Stimulated activated CD4-positive, alpha-beta T cell treated with anti-CD3 and anti-CD28 coated beads, TNF-alpha, amount 100 ng/mL, for 1 hour (primary cell): ENCODE measurements at places on chromosomes 6 and 20.

DNA sequence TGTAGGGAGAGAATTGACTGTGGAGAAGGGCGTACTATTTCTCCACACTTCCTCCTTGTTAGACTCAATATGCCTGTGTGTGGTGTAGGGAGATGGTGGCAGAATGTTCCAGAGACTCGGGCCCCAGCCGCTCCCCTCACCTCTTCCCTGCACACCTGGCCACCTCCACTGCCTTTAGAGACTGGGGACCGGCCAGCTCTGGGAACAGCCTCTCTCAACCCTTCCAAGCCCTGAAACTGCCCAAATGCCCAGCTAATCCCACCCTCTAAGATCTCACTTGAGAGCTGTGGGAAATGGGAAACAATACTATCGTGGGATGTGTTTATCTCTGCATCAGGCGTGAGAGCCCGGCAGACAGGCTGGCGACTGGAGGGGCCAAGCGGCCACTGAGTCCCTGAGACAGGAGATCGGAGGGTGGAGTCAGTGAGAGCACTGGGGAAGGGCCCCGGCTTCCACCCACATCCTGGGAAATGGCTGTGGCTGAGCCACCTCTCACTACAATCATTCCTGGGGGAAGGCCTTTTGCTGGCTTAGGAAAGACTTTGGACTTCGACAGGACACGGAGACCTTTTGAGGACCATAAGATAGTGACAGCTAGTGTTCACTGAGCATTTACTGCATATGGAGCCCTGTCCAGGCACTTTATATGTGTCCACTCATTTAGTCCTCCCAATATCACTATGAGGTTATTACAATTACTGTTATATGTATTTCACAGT, 31.0 kb upstream of the MRPS18A start:
- no peak for DNase-seq

- DNase-seq = no peak
Observed at GRCh38 chr20:14845199-14846160, 508.1 kb upstream of the FLRT3 start.

DNA sequence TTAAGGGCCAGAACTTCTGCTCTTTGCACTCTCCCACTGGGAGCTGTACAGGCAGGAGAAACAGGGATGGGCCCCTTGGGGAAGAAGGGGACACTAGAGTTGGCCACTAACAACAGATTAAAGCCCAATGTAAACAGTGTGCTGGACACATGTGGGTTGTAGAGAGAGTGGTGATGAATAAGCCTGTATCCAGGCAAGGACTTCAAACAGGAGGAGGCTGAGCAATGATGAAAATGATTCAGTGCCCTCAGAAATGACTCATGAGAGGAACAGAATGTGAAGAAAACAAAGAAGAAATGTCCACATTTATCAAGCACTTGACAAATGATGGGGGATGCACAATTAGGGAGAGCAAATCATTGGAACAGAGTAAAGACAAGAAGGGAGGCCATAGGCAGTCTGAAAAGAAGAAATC, 242.3 kb downstream of the TBX18 start:
- DNase-seq = no peak

GRCh38 chr20:33249456-33249855, 13.7 kb downstream of the BPIFA1 start:
- no peak for DNase-seq

DNA sequence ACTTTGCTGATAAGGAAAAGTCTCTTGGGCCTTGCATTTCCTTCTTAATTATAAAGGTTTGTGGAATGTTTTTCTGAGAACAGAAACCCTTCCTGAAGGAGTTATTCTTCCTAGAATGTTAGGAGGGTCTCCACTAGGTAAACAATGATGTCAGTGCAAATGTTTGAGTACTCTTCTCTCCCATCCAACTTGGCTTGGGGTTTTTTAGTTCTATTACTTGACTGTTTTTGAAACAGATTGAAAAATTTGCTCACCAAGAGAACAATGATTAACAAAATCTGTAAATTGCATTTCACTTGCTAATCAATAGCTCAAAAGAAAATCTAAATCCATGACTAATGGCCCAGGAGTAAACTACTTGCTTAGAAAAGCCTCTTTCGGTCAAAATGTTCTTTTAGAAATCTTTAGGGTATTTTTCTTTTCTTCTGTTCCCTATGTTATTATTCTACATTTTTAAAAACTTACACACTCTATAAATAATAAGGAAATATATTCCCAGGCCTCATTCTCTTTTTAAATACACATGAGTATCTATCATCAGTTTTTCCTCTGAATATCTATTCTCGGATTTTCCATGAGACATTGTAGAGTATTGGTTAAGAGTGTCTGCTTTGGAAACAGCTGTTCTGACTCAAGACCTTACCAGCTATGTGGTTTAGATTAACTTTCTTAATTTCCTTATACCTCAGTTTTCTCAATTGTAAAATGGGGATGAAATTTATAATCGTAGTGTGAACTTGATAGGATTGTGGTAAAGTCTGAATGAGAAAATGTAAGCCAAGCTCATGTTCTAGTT, 234.2 kb upstream of the CITED2 start:
- no peak for DNase-seq

- DNase-seq = no peak
Observed at GRCh38 chr20:52104546-52105441, 86.8 kb downstream of the ZFP64 start.

DNA sequence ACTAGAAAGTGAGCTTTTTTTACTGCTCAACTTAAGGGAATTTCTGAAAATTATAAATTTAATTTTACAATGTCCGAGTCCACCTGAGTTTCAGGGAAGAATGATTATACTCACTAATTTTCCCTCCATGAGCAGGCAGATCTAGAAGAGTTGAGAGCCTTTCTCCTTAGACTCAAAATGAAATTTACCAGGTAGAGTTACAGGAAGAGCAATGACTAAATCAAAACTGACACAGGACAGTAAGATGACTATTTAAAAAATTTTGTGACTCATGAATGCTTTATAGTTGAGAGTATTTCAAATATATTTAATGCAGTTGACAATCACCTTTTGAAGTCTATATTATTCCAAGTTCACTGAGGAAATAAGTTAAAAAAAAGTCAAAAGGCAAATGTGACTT, 198.1 kb upstream of the NRSN1 start:
- no peak for DNase-seq

DNA sequence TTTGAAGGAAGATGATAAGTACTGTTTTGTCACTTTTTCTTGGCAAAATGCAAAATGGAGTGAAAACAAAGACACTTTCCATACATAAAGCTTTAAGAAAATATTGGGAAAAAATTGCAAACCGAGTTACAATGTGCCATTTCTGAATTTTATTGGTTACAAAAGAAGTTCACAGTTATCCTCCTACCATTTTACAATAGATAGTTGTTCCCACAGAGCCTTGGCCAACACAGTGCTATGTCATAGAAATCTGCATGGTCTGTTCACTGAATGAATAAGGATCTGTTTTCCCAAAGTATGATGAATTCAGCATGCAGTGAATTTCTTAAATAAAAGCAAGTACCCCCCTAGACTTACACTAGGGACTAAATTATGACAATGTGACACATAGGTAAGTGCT, 268.2 kb upstream of the POU3F2 start:
- DNase-seq = no peak

DNA sequence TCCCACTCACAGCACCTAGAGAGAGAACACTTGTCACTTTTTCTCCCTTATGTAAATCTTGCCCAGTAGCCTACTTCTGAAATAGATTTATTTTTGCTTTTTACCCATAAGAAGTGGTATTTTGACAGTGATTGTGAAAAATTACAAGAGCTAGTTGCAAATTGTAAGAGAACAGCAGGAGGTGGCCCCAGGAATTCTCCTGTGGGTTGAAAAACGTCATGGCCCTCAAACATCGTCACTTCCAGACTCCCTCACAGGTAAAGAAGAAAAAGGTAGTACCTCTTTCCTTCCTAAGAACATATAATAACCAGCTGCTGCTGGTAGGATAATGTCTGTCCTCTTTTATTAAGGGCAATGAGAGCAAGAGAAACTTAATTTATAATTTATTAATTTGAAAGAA, 69.5 kb upstream of the LAMP5 start:
- no peak for DNase-seq

DNA sequence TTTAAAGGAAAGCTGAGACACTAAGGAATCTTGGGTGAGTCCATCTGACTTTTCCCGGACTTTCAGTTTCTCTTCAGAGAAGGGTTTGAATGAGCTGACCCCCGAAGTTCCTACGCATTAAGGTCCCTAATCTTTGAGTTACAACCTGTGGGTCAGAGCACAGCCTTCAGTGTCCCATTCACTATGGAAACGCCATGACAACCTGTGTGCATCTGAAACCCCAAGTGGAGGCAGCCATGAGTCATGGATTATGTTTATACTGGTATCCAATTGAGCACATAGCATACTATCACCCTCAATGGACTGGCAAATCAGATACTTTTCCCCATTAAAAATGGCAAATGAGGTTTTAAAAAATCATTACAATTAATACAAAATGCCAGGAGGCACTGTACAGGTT, 11.4 kb downstream of the MYLK4 start:
- no peak for DNase-seq

DNA sequence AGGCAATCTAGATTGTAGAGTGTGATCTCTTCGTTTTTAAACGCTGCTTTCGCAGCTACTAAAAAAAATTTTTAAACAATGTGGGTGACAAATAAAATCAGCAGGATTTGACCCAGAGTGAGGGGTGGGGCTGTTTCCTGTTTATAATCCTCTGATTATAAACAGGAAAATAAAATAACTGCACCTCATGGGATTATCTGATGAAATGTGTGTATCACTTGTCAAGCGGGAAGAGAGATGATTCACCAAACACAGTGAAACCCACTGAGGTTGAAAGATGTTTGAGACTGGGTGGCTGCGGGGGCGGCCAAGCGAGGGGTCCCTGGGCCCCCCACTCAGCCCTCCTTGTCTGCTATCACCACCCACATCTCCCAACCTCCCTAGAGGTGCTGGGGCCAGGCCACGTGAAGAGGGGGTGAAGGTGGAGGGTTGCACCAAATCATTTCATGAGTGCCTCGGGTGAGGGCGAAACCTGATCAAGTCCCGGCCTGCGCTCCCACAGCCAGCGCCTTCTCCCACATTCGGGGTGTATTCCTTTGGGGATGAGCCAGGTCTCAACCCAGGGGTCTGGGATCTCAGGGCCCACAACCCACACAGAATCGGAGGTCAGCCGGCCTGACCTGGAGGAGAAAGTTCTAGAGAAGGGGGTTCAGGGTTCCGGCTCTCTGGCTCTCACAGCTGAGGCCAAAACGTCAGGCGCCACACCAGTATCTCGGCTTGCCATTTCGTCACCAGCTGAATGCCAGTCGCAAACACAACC, 212.5 kb downstream of the BMP7 start:
- no peak for DNase-seq

- no peak for DNase-seq
Observed at GRCh38 chr6:153862927-153863326, 176.1 kb upstream of the OPRM1 start.

- DNase-seq = no peak
Observed at GRCh38 chr6:41100871-41101287, 28.1 kb downstream of the NFYA start.

- no peak for DNase-seq
Observed at GRCh38 chr6:45830441-45831139, 185.1 kb downstream of the CLIC5 start.

GRCh38 chr6:3701631-3702030, 49.9 kb downstream of the PXDC1 start:
- DNase-seq = no peak
